Ovary (tissue), 10 donors: ENCODE measurements at places on chromosomes 4 and X. TPM values are rescaled to one million over a fixed set of nuclear protein-coding genes. Genes with fewer than 3 reads are reported as not detected.
A peak's percentile ranks its signal among the peaks of the same experiment; 100 is the strongest.

GRCh38 chr4:2789793-2790582 is 2.9 kb upstream of the SH3BP2 start:
- no peaks in the 10 kb centered on the region for H3K36me3 ChIP-seq
- DNase-seq = no peak
- no peaks in the 10 kb centered on the region for H3K27me3 ChIP-seq
- no peak overlapping the region for H3K4me3 ChIP-seq

The CSAG3 gene
- total RNA-seq = not detected

The TBCK gene
- total RNA-seq = 34.0 TPM

GRCh38 chrX:98939456-98939855 is 1470.6 kb downstream of the PCDH19 start:
- no peaks in the 10 kb centered on the region for H3K4me1 ChIP-seq
- no peak overlapping the region for H3K4me3 ChIP-seq
- H3K36me3 ChIP-seq = no peaks in the 10 kb centered on the region
- DNase-seq = no peak
- H3K27ac ChIP-seq = no peak overlapping the region

- no peak for DNase-seq
- no peaks in the 10 kb centered on the region for H3K4me1 ChIP-seq
- no peaks in the 10 kb centered on the region for H3K36me3 ChIP-seq
- no peak overlapping the region for H3K27ac ChIP-seq
- H3K27me3 ChIP-seq = no peaks in the 10 kb centered on the region
These were observed 25.5 kb downstream of the INTS12 start for GRCh38 chr4:105683038-105683437.

GRCh38 chr4:173525118-173526011 is 4.7 kb downstream of the HAND2 start:
- H3K4me1 ChIP-seq = peaks cover 6% of the 10 kb centered on the region
- H3K27me3 ChIP-seq = no peaks in the 10 kb centered on the region
- peak; percentile 80 for DNase-seq
- H3K27ac ChIP-seq = peak overlapping the region; percentile 44
- no peaks in the 10 kb centered on the region for H3K36me3 ChIP-seq

The CCDC149 gene
- total RNA-seq = 8.0 TPM

The PABPC4L gene
- 1.4 TPM for total RNA-seq

DNA sequence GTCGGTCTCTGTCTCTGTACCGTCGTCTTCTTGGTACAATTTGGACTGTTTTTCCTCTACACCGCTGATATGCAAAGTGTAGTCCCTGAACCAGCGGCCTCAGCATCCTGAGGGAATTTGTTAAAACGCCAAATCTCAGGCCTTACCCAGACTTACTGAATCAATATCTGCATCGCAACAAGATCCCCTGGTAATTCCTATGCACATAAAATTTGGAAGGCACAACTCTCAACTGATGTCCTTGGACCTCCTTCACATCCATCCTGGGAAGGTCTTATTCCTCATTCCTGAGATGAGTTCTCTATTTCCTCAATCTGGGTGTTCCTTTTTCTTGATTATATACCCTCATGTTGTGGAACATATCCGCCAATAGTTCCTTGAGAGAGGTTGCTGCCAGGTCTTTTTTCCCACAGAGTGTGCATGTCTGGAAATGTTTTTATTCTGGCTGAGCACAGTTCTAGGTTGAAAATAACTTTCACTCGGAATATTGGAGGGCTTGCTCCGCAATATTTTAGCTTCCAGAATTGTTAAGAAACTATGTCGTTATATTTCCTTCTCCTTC is 738 bp upstream of the HPF1 start:
- H3K27me3 ChIP-seq = no peaks in the 10 kb centered on the region
- H3K27ac ChIP-seq = no peak overlapping the region
- H3K4me1 ChIP-seq = peaks cover 5% of the 10 kb centered on the region
- DNase-seq = no peak
- H3K4me3 ChIP-seq = no peak overlapping the region

DNA sequence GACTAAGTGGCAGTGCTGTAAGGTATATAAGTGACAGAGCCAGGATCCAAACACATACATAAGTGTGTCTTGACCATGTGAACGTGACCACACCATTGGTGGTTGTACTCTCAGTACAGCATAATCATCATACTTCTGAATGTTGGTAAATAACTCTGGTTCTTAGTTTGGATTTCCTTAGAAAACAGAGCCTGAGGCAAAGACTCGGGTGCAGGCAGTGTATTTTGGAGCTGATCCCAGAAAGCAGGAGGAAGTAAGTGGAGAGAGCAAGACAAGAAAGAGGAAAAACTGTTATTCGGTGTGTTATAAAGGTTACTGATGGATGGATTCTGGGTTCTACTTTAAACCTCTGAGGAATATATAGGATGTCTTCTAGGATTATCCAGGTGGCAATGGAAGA is 127.9 kb downstream of the SLC39A8 start:
- H3K27me3 ChIP-seq = no peaks in the 10 kb centered on the region
- H3K36me3 ChIP-seq = no peaks in the 10 kb centered on the region
- H3K4me1 ChIP-seq = no peaks in the 10 kb centered on the region
- no peak overlapping the region for H3K4me3 ChIP-seq
- no peak for DNase-seq

The RENBP gene
- total RNA-seq = 2.5 TPM

The PCDH11X gene
- 16.2 TPM for total RNA-seq

The PLK4 gene
- 2.4 TPM for total RNA-seq

DNA sequence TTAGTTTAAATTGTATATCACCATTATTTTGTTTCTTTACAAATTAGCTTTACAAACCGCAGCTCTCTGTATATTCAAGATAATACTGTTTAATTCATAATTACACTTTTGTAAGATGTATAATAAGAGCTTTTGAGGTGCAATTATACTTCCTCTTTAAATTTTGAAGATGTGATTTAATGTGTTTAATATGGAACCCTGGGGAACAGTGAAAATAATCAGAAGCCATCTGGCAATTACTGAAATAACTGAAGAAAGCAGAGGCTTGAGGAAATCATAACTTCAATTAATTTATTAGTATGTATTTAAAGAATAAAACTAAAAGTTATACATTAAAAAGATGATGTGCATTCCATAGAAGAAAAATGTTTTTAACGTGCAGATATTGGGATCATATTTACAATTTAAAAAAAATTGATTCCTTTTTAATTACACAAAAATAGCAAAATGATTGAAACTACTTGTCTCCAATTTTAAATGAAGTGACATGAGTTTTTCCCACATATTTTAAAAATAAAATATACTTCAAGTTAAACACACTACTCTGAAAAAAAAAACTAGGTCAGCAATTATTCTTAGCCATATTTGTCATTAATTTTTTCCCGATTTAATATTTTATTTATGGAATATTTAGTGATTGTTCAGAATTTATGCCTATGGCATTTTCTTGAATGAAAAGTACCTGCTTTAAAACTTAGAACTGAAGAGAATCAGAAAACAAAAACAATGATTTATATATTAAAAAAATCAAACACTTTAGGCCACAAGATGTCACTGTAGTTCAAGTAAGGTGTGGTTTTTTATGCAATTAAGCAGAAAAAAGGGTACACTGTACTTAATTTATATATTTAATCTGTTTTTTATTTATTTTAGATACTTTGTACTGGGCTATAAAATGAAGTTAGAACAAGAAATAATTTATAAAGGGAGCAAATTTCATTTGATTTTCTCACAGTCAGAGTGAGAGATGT is 942.7 kb upstream of the NDST4 start:
- H3K27me3 ChIP-seq = peaks cover 3% of the 10 kb centered on the region
- H3K36me3 ChIP-seq = no peaks in the 10 kb centered on the region
- no peaks in the 10 kb centered on the region for H3K4me1 ChIP-seq
- no peak overlapping the region for H3K4me3 ChIP-seq
- DNase-seq = no peak

GRCh38 chrX:130028196-130028595 is 45.8 kb downstream of the BCORL1 start:
- H3K4me1 ChIP-seq = peaks cover 1% of the 10 kb centered on the region
- no peak for DNase-seq
- no peaks in the 10 kb centered on the region for H3K36me3 ChIP-seq
- no peak overlapping the region for H3K27ac ChIP-seq
- H3K4me3 ChIP-seq = no peak overlapping the region

DNA sequence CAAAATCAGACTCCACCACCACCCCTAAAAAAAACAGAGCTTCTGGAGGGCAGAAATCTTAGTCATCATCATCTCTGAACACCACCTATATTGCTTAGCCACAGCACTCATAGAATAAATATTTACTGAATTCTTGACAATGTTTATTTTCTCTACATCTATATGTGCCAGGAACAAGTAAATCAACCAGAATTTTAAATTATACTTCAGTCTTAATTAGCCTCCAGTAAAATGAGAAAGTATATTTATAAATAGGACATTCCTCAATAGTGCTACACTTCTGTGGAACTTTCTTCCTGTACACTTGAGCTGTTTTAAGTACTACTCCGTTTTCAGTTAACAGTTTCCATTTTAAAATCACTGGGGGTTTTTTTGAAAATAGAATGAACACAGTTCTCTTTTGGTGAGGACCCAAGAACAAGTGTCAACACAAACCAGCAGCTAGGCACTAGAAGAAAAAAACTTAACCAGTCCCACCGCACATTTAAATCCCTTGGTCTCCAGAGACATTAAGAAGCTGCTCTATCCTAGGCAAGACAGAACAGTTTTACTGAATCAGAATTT is 25.5 kb downstream of the SMIM14 start:
- H3K4me1 ChIP-seq = peaks cover 4% of the 10 kb centered on the region
- H3K4me3 ChIP-seq = no peak overlapping the region
- H3K27ac ChIP-seq = no peak overlapping the region

The TEC gene
- total RNA-seq = 4.0 TPM
